ENCODE measurements at places on chromosomes 1 and 21. TPM values are rescaled to one million over a fixed set of nuclear protein-coding genes. Genes with fewer than 3 reads are reported as not detected.

DNA sequence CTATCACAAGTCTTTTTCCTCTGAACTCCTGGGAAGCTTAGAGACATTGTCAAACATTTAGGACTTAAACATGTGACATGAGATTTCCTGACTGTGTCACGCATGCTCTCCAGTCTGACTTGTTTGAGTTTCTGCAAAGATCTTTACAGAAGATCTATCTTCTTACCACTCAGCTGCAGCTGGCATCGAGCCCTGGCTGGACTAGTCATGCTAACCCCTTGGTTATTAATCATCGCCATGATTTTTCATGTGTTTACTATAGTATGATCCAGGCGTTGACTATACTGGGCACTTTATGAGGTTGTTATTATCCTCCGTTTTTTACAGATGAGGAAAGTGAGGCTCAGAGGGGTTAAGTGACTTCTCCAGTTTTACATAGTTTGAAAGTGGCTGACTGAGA, 18.1 kb upstream of the IRF2BP2 start:
- no peaks in the 10 kb centered on the region for H3K36me3 ChIP-seq
- H3K27me3 ChIP-seq, result no peaks in the 10 kb centered on the region
- no peak overlapping the region for H3K4me3 ChIP-seq
- no peak for DNase-seq
- H3K27ac ChIP-seq, result no peak overlapping the region
- no peaks in the 10 kb centered on the region for H3K4me1 ChIP-seq

GRCh38 chr1:81455481-81455880, 345.3 kb upstream of the ADGRL2 start:
- H3K36me3 ChIP-seq, result no peaks in the 10 kb centered on the region
- H3K4me3 ChIP-seq, result no peak overlapping the region
- no peaks in the 10 kb centered on the region for H3K4me1 ChIP-seq

DNA sequence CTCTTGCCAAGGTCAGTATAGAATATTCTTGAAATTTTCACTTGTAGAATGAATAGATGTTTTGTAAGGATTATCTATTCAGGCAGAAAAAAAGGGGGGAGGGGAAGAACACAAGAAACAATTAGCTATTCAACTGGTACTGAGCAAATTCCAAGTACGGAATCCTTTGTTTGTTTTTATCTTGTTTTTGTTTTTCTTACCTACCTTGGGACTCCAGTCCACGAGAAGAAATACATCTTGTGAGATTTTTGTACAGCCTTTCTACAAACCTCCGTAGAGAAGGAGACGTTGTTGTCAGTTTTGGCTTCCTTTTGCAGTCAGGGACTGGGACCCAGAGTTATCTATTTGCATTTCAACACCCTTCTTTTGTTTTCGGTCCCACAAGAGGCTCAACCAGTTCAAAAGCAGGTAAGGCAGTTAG, 36.0 kb downstream of the ZNF281 start:
- H3K4me3 ChIP-seq, result no peak overlapping the region
- no peaks in the 10 kb centered on the region for H3K4me1 ChIP-seq
- no peak overlapping the region for H3K27ac ChIP-seq
- DNase-seq, result no peak
- no peaks in the 10 kb centered on the region for H3K27me3 ChIP-seq

DNA sequence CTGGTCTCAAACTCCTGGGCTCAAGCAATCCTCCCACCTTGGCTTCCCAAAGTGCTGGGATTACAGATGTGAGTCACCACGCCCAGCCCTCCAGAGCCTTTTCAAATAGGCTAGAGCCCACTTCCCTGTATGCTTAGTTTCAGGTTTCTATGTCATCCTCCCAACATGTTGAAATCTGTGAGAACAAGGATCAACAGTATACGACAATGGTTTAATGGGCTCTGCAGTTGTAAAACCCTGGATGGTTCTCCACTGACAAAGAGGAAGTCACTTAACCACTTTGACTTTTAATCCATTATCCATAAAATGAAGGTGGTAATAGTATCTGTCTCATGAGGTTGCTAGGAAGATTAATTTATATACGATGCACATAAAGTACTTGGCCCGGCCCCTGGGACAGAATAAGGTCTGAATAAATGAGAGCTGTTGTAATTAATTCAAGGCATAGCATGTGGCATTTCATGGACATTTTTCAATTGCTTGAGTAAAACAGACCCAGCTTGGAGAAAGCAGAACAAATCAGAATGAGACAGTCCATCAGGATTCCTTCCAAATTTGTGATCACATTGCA, 113.9 kb upstream of the ZNF648 start:
- H3K4me1 ChIP-seq, result no peaks in the 10 kb centered on the region
- no peak overlapping the region for H3K27ac ChIP-seq
- no peaks in the 10 kb centered on the region for H3K36me3 ChIP-seq

GRCh38 chr1:80085067-80085466, 1078.5 kb upstream of the ADGRL4 start:
- no peak overlapping the region for H3K4me3 ChIP-seq
- H3K27ac ChIP-seq, result no peak overlapping the region
- no peaks in the 10 kb centered on the region for H3K36me3 ChIP-seq
- no peaks in the 10 kb centered on the region for H3K4me1 ChIP-seq
- H3K27me3 ChIP-seq, result no peaks in the 10 kb centered on the region
- DNase-seq, result no peak

DNA sequence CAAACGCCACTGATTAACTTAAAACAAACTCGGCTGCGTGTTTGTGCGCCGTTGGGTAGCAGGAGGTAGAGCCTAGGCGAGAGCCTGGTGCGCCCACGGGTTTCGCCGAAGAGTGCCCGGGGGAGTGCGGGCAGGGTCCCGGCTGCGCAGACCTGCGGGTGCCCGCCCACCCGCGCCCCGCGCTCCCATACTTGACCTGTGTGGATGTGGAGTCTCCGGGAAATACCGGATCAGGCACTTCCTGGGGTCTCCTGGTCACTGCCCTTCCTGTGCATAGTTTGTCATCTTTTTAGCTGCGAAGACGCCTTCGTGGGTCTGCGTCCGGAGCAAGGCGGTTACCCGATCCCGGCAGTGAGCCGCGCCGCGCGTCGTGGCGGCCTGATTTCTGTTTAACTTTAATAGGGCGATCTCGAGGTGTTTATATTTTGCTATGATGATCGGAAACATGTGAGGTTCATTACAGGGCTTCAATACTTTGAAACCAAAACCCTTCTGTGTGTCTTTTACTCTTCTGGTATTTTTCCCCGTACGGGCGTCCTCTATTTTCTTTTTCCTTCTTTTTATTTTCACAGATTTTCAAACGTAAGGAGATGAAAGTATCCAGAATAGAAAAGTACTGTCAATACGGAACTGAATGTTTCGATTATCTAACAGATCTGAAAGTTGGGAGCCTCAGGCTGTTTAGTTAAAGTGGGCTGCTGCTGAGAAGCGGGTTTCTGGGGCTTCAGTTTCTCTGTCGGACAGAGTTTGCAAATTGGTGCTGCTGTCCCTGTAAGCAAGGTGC, 15.2 kb downstream of the NR5A2 start:
- no peaks in the 10 kb centered on the region for H3K27me3 ChIP-seq
- no peak for DNase-seq
- H3K4me1 ChIP-seq, result no peaks in the 10 kb centered on the region
- no peak overlapping the region for H3K4me3 ChIP-seq
- H3K27ac ChIP-seq, result no peak overlapping the region

OR2L8 gene
- total RNA-seq, result not detected

PPM1J gene
- total RNA-seq, result 3.7 TPM

LCE1E gene
- total RNA-seq, result not detected
